ENCODE measurements at places on chromosomes 11 and 22.

DNA sequence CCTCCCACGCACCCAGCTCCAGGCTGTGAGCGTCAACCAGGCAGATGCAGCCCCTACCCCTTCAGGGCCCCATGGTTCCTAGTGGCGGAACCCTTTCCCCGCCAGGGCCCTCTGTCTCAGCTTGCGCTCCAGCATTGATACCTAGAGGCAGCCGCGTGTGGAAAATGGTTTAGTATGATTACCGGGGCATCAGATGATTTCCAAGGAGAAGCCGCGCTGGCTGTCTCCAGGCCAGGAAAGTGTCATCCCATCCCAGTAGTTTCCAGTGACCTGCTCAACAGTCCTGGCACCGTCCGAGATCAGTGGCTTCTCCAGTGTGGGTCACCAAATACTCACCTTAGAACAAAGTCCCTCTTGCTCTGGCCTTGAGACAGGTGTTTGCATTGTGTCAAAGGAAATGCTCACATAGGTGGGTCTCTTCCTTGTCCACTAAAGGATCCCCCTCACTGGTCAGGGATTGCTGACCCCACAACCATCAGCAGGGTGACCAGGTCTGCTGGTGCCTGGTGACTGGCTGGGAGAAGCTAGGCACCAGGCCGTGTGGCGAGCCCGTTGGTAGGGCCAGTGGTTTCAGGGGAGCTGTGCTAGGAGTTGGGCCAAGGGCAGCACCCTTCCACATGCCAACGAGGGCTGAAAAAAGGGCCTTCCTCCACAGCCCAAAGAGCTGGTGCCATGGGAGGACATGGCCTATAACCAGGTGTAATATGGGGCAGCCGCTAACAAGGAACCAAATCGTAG, 109.4 kb downstream of the MORC2 start:
- H3K27ac ChIP-seq = no peak overlapping the region
- no peak overlapping the region for H3K4me3 ChIP-seq
- H3K4me1 ChIP-seq = no peaks in the 10 kb centered on the region
- H3K27me3 ChIP-seq = no peaks in the 10 kb centered on the region
- H3K36me3 ChIP-seq = no peaks in the 10 kb centered on the region

DNA sequence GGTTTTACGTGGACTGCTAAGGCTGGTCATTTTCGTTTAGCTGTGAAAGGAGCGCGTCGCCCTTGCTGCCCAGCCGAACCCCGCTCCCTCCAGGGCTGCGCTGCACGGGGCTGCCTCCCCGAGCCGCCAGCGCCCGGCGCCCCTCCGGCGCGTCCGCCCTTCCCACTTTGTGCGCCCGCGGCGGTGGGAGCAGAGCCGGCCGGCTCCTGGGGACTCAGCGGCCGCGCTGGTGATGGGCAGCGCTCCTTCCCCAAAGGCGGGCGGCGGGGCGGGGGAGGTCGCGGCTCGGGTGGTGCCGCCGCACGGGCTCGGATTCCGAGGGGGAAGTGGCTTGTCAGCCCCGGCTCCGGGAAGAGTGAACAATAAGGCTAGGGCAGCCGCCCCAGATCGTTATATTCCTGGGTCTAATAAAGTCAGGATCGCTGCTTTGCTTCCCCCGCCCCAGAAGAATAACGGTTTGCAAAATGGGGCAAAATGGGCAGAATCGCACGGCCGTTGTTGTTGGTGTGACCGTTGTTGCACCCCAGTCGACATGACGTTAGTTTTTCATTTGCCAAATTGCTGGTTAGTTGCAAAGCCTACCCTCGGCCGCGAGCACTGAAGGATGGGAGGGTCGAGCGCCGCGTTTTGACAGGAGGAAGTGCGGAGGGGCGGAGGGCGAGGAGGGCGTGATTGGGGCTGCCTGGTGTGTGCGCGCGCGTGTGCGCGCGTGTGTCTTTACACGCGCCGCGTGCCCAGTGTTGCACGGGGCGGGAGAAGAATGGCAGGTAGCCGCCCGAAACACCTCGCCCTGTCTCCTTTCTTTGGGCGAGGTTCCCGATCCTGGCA, 745 bp downstream of the NCAM1 start:
- H3K4me1 ChIP-seq = peaks cover 12% of the 10 kb centered on the region
- peaks cover 65% of the 10 kb centered on the region for H3K27me3 ChIP-seq
- H3K4me3 ChIP-seq = peak overlapping the region; percentile 82
- peak; percentile 64 for DNase-seq
- no peaks in the 10 kb centered on the region for H3K36me3 ChIP-seq

- H3K4me3 ChIP-seq = no peak overlapping the region
- H3K27ac ChIP-seq = no peak overlapping the region
- peaks cover 17% of the 10 kb centered on the region for H3K4me1 ChIP-seq
- H3K27me3 ChIP-seq = no peaks in the 10 kb centered on the region
- no peak for DNase-seq
These were observed 53.1 kb upstream of the HORMAD2 start for GRCh38 chr22:30027169-30027568.

DNA sequence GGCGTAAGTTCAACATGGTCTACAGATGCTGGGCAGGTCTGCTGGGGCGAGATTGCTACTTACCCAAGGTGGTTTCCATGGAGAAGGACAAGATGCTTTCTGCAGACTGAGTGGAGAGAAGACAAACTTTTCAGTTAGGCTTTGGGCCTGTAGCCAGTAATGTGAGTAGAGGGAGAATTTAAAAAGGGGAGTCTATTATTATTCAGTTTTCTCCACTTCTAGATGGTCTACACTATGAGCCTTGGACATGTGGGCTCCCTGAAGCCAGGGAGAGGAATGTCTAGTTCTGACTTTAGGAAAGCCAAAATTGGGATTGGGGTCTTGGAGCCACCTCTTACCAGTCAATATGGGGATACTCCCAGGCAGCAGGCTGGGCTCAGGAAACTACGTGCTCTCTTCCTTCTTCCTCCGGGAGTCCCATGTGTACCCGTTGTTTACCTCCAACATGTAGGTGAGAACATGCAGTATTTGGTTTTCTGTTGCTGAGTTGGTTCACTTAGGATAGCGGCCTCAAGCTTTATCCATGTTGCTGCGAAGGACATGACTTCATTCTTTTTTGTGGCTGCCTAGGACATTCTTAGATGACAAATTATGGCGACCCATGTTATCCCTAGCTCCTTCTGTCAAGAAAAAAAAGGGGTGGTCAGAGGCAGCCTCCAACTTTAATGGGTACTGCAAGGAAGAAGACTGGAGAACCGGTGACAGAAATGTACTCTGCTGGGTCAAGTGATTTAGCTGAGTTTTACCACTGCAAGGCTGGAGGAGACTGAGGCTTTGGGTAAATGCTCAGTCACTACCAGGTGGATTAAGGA, 14.7 kb upstream of the ZNF280A start:
- no peaks in the 10 kb centered on the region for H3K4me1 ChIP-seq
- H3K27me3 ChIP-seq = peaks cover 7% of the 10 kb centered on the region
- no peak overlapping the region for H3K27ac ChIP-seq
- DNase-seq = no peak
- no peaks in the 10 kb centered on the region for H3K36me3 ChIP-seq

DNA sequence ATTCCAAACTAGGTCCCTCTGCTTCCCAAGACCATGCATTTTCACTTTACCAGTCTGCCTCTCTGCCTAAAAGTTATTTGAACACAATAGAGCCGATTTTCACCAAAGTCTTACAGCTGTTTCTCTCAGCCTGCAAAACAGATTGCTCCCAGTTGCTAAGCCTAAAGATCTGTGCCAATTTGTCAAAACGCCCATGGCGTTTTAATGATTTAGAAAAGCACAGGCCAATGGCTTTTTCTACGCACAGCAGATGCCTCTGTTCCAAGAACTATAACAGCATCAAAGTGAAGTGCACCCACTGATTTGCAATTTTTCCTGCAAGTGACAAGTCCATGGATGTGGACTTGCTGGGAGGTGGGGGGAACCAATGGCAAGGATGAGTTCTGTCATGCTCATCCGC, 173.9 kb upstream of the SYN3 start:
- no peaks in the 10 kb centered on the region for H3K36me3 ChIP-seq
- no peak overlapping the region for H3K4me3 ChIP-seq
- no peak overlapping the region for H3K27ac ChIP-seq
- no peak for DNase-seq
- H3K4me1 ChIP-seq = no peaks in the 10 kb centered on the region
- no peaks in the 10 kb centered on the region for H3K27me3 ChIP-seq

GRCh38 chr11:43298397-43298796, 13.4 kb upstream of the API5 start:
- DNase-seq = no peak
- H3K4me3 ChIP-seq = no peak overlapping the region
- no peak overlapping the region for H3K27ac ChIP-seq
- H3K4me1 ChIP-seq = no peaks in the 10 kb centered on the region
- no peaks in the 10 kb centered on the region for H3K27me3 ChIP-seq

DNA sequence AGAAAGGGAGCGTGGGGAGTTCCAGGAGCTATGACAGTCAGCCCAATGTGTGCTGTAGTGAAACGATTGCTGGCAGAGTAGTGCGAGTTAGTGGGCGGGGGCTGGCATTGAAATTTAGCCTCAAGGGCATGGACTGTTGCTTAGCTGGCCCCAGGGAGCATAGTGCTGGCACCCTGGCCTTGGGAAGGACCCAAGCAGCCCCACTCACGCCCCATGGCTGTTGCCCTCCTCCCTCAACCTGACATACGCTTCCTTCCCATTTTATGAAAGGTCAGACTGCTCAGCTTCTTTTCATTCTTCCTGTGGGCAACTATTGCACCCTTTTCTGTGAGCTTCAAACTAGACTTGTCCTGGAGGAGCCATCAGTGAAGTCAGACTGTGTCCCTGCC, 52.0 kb upstream of the SUSD2 start:
- no peaks in the 10 kb centered on the region for H3K27me3 ChIP-seq
- H3K36me3 ChIP-seq = peaks cover 26% of the 10 kb centered on the region
- no peak overlapping the region for H3K4me3 ChIP-seq

DNA sequence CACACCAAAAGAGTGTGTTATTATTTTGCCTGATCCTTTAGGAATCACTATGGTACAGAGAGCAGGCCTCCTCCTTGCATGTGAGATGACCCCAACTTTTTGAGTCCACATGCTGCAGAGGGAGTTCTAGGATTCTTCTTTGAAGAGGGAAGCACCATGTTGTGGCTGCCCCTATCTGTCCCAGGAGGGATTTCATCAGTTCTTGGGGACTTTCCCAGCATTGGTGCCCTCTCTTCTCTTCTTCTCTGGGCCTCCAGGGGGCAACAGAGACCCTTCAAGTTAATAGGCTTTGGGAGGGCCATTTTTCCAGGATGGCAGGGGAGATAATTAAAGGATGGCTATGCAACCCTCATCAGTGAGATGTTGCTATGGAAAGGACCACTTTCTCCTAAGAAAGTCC, 3.6 kb downstream of the MMP1 start:
- H3K36me3 ChIP-seq = no peaks in the 10 kb centered on the region
- DNase-seq = no peak
- H3K27me3 ChIP-seq = peaks cover 4% of the 10 kb centered on the region
- no peaks in the 10 kb centered on the region for H3K4me1 ChIP-seq

- H3K4me3 ChIP-seq = no peak overlapping the region
- no peaks in the 10 kb centered on the region for H3K27me3 ChIP-seq
- H3K36me3 ChIP-seq = no peaks in the 10 kb centered on the region
- DNase-seq = no peak
These were observed 52.4 kb upstream of the INCENP start for GRCh38 chr11:62071408-62071807.

- no peak overlapping the region for H3K4me3 ChIP-seq
- DNase-seq = no peak
- peaks cover 3% of the 10 kb centered on the region for H3K27me3 ChIP-seq
These were observed 21.2 kb downstream of the SYT13 start for GRCh38 chr11:45264839-45265515.

DNA sequence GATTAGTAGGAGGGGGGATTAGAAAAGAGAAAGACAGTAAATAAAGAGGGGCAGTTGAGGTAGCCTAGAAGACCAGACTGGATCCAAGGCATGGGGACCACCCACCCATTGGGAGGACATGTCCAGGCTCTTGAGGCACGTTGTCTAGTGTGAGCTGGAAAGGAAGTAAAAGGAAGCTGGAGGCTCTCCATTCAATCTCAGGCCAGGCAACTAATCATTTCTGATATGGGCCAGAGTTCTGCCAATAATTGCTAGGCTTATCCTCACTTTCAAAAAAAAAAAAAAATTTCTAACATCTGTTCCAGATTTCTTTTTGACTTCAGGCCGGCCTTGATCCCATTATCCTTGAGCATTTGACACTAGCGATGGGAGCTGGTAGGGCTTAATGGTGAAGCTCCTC, 476.1 kb downstream of the SOX6 start:
- H3K4me3 ChIP-seq = no peak overlapping the region
- H3K27ac ChIP-seq = no peak overlapping the region
- H3K36me3 ChIP-seq = no peaks in the 10 kb centered on the region
- no peaks in the 10 kb centered on the region for H3K4me1 ChIP-seq

GRCh38 chr11:31619980-31620379, 110.4 kb downstream of the ELP4 start:
- no peaks in the 10 kb centered on the region for H3K27me3 ChIP-seq
- H3K27ac ChIP-seq = no peak overlapping the region
- peaks cover 4% of the 10 kb centered on the region for H3K4me1 ChIP-seq
- no peak overlapping the region for H3K4me3 ChIP-seq
- DNase-seq = no peak
- H3K36me3 ChIP-seq = peaks cover 2% of the 10 kb centered on the region

DNA sequence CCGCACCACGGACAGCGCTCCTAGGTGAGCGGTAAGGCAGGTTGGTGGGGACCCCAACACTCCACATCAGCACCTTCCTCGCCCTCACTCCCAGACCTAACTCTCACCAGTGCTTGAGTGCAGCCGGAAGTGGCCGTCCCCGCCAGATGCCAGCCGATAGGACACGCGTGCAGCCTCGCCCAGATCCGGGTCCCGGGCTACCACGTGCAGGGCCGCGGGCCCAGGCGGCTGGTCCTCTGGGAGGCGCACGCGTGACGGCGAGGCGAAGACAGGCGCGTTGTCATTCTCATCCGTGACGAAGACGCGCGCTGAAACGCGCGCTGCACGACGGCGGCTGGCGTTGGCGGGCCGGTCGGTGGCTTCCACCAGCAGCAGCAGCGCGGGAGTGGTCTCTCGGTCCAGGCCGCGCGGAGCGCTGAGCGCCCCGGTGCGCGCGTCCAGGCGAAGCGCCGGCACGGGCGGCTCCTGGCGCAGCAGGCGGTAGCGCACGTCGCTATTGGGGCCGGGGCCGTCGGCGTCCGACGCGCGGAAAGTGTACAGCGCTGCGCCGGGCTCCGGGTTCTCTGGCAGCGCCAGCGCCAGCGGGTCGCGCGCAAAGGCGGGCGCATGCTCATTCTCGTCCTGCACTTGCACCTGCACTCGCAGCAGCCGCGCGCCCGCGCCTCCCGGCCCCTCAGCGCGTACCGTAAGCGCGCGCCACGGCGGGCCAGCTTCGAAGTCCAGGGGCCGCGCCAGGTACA, 10.8 kb upstream of the TPP1 start:
- H3K27ac ChIP-seq = no peak overlapping the region
- H3K27me3 ChIP-seq = no peaks in the 10 kb centered on the region
- H3K4me3 ChIP-seq = no peak overlapping the region
- no peak for DNase-seq

DNA sequence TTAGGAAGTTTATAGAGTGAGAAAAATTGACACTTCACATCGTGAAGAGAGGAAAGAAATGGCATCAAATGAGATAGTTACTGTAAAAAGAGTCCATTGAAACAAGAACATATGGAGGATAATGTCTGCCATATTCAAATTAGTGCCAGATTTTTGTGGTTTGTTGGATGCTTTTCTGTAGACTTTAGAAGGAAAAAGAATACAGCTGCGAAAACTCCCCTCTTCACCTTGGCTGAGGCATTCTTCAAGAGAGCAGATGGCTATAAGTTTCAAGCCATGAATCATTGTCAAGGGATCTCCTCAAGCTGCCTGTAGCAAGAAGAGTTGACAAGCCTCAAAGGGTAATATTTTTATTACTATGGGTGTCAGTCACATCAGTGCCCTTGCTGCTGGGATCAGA, 507.4 kb upstream of the RAG2 start:
- DNase-seq = no peak
- no peaks in the 10 kb centered on the region for H3K36me3 ChIP-seq
- no peak overlapping the region for H3K4me3 ChIP-seq
- no peak overlapping the region for H3K27ac ChIP-seq
- no peaks in the 10 kb centered on the region for H3K4me1 ChIP-seq
- H3K27me3 ChIP-seq = no peaks in the 10 kb centered on the region
